ENCODE measurements at places on chromosomes 5 and 9.

GRCh38 chr9:135879619-135880018 is 27.7 kb downstream of the CAMSAP1 start:
- DNase-seq: no peak

- DNase-seq: no peak
These were observed 437.4 kb downstream of the ARHGEF28 start for GRCh38 chr5:74063346-74063745.

- no peak for DNase-seq
These were observed 5.6 kb downstream of the MYO10 start for GRCh38 chr5:16930496-16930895.

DNA sequence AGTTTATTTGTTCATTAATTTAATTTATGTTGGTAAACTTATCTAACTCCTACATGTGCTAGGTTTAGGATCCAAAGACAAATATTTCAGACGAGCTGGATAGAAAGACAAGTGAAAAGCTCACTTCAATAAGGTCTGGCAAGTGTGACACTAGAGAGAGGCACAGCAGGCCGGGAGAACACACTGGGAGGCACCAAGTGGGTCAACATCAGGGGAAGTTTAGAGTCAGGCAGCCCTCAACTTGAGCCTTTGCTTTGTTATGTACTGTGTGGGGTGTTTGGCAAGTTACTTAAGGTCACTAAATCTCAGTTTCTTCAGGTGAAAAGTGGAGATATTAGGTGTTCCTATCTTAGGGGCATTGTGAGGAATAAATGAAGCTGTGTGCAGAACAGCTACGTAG is 214.4 kb downstream of the PCSK1 start:
- no peak for DNase-seq

DNA sequence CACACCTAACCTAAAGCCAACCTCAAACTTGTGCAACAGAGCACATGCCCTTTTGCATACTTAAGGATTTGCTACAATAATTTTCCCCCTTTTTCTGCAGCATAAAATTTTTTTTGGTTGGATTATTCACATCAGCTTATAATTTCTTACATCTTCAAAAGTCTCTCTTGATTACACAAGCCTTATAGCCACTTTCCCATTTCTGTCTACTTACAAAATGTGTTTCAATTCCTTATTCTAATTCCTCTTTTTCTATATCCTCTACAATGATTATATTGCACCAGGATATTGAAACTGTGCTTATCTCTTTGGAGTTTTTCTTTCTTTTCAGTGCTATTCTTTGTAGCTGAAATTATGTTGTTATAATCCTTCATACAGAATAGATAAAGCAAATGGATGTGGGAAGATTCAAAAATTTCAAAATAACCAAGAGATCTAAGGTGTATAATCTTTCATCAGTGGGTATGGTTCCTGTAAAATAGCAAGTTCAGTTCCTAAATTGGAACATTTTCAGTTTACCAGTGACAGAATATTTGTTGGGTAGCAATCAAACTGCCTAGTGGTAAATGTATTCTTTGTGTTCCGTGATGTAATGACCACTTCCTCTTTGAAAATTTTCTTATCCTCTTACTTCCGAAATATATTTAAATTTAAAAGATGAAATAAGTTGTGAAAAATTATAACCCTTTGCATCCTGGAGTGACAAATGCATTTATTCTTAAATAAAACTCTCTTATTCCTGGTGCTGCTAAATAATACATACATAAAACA is 386.8 kb upstream of the CHD1 start:
- no peak for DNase-seq

DNA sequence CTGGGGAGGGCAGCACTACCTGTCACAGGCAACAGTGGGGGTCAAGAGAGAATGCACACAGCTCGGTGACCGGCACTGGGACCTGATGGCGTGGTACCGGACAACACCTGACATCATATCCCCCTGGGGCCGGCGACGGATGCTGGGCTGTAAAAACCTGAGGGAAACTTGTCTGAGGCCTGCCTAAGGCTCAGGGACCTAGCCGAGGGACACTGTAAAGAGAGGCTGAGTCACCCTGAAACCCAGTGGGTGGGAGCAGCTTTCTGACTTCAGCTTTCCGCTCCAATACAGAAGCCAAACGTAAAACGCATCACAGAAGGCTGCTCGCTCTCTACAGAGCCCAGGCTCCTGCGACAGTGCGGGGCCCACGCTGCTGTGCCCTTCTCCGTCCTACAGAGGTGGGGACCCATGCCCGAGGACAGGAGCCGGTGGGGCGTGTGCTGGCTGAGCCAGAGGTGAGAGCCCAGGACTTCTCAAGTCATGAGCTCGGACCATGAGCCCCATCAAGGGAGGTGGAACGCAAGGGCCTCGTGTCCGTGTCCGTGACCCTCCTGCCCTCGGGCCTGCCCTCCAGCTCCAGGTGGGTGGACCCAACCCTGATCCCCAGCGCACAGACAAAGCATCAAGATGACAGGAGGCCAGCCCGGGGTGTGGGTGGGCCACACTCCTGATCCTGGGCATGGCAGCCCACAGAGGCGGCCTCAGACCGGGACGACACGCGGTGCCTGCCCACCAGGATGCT is 5.3 kb downstream of the RALGDS start:
- DNase-seq: peak; percentile 41

- no peak for DNase-seq
These were observed 957.8 kb upstream of the TYRP1 start for GRCh38 chr9:11735391-11735790.

DNA sequence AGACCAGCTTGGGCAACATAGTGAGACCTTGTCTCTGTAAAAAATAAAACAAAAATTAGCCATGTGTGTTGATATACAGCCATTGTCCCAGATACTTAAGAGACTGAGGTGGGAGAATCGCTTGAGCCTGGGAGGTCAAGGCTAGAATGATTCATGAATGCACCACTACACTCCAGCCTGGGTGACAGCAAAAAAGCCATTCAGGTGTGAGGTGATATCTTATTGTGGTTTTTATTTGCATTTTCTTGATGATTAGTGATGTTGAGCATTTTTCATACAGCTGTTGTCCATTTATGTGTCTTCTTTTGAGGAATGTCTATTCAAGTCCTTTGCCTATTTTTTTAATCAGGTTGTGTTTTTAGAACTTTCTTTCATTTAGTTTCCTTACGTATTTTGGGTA is 23.2 kb downstream of the MTAP start:
- DNase-seq: no peak

GRCh38 chr5:38197118-38197517 is 61.2 kb upstream of the EGFLAM start:
- no peak for DNase-seq

DNA sequence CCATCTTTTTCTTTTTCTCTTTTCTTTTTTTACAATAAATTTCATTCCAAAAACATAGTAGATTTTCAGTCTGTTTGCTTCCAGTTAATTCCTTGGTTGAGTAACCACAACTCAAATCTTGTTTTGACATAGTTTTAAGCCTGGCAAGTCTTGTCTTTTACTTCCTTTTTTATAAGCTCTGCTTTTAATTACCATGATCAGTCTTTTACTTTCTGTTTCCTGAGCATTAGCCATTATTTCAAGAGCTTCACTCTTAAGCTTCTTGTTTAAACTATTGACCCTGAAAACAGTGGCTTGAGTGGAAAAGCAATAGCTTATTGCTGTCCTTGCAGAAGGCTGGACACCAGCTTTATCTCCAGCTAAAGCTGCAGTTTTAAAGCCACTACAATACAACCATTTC is 1363.3 kb downstream of the MAT2B start:
- no peak for DNase-seq

GRCh38 chr5:173848986-173849596 is 39.1 kb upstream of the CPEB4 start:
- no peak for DNase-seq

DNA sequence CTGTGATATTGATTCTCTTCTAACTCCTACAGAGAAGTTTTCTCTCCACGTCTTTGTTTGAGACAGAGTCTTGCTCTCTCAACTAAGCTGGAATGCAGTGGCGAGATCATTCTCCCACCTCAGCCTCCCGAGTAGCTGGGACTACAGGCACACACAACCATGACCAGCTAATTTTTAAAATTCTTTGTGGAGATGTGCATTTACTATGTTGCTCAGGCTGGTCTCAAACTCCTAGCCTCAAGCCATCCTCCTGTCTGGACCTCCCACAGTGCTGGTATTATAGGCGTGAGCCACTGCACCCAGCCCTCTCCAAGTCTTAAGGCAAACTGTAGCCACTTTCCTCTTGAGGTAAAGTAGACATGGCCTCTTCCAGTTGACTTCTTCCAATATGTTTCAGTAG is 72.2 kb downstream of the SNX18 start:
- no peak for DNase-seq

DNA sequence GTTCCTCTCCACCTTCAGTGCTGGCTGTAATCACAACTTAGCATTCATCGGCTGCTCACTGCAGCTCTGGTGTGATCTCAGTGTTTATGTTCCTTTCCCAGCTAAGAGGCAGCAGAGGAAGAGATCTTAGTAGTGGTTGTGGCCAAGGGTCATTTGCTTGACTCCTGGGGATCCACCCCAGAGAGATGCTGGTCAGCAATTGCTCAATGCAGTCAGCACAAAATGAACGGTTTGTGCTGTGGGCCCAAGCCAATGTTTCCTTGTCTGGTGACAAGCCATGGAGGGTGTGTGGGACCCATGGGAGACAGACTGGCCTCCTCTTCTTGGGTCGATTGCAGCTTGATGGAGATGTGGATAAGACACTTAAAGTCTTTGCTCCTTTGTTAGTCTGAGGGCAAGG is 16.1 kb upstream of the FRMD3 start:
- no peak for DNase-seq

GRCh38 chr9:124130277-124131075 is 118.9 kb downstream of the LHX2 start:
- no peak for DNase-seq

- no peak for DNase-seq
These were observed 30.8 kb downstream of the CD14 start for GRCh38 chr5:140602147-140602546.

- no peak for DNase-seq
These were observed 44.7 kb upstream of the GABRP start for GRCh38 chr5:170738840-170739239.

DNA sequence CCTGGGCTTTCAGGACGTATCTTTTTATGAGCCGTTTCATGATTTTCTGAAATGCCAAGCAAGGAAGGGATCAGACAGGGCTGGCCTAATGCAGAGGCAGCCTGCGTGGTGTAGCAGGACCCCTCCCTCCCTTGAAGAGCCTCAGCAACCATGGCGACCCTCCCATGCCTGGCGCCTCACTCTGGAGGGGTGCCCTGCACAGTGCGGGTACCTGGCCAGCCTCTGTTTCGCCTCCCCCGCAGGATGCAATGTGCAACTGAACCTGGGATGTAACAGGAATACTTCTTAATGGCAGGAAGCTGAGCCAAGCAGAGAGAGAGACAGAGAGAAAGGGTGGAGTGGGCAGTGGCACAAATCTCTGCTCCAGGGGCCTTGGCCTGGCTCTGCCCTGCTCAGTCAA is 23.3 kb upstream of the SMIM32 start:
- DNase-seq: no peak

DNA sequence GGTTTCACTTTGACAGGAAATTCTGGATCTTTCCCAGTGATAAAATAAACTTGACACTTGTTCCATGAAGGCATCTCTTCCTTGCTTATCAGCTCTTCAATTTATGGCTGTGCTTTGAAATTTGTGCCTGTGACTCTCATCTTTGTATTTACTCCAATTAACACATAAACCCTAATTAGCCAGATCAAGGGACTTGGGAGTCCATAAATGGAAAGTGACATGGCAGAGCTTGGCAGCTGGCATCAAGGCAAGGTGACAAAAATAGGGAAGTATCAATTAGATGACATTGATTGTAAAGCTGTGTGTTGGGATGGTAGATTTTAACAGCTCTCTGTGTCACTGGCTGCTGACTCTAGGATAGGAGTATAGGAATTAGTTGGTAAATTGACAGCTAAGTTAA is 133.9 kb downstream of the PBX3 start:
- DNase-seq: no peak

DNA sequence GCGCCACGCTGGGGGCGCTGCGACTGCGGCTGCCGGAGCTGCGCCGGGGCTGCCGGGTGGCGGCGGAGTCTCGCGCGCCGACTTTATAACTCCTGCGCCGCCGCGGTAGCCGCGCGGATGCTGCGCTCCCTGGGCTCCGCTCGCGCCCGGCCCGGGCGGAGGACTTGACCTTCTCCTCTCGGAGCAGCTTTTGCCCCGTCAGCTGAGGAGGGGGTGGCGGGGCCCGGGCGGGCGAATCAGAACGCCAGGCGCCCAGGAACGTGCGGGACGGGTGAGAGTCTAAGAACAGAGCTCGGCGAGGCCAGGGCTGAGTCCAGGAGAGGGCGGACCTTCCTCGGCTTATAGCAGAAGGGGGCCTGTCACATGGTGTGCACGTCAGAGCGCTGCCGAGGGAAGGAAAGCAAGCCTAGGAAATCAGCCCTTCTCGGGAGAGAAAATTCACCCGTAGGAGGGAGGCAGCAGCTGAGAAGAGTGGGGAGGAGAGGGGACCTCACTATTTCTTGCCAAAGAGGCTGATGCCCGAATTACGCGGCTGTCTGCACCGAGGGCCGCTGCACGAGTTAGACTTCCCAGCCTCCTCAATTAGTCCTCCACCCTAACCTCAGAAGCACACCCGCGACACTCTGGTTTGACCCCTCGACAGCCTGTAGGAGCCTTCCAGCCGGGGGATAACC is at the start of gene FOXD1:
TSS of gene FOXD1 (minus strand) at position 315 of the 674 bp plus-strand sequence. CDS start 415 bp downstream, outside the sequence.
- DNase-seq: peak; percentile 7

DNA sequence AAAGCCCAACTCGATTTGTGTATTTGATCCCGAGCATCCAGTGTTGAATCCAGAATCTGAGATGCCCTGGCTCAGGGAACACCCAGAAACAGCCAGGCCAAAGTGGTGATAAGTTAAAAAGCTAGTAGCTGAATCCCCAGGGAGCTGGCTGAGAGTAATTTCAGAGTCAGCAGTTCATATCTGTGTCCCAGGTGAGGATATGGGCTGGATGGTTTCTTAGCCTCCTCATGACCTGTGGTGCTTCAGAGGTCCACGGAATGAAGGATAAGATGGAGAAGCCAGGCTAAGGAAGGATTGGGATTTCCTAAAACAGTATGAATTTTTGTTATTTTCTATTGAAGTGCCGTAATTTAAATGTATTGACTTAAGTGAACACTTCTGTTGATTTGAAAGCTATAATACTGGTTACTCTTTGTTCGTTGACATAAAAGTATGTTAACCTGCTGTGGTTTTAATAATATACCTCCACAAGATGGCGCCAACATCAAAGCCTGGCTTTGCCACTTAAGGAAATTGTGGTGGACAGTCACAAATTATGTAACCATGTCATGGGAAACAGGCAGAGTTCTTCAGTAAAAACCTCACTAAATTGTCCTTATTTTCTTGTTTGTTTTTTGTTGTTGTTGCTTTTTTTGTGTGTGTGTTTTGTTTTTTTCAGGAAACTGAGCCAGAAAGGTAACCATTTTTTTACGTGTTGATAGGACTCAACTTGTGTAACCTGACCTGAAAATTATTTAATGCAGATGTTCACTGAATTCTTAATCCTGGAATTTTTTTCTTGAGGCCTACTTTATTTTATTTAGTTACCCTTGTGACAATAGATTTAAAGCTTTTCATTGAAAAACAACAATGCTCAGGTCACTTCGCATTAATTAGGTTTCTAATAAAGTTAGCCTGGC is 11.4 kb downstream of the MTAP start:
- peak; percentile 52 for DNase-seq

GRCh38 chr9:86449246-86449645 is 95.0 kb upstream of the TUT7 start:
- DNase-seq: no peak

GRCh38 chr5:24363789-24364481 is 280.8 kb downstream of the CDH10 start:
- no peak for DNase-seq

Measured in effector CD4-positive, alpha-beta T cell (primary cell).